ENCODE measurements at places on chromosomes 7 and 10. TPM values are rescaled to one million over a fixed set of nuclear protein-coding genes. Genes with fewer than 3 reads are reported as not detected.

The PPP1R17 gene
- total RNA-seq, result not detected

The GHRHR gene
- not detected for total RNA-seq

DNA sequence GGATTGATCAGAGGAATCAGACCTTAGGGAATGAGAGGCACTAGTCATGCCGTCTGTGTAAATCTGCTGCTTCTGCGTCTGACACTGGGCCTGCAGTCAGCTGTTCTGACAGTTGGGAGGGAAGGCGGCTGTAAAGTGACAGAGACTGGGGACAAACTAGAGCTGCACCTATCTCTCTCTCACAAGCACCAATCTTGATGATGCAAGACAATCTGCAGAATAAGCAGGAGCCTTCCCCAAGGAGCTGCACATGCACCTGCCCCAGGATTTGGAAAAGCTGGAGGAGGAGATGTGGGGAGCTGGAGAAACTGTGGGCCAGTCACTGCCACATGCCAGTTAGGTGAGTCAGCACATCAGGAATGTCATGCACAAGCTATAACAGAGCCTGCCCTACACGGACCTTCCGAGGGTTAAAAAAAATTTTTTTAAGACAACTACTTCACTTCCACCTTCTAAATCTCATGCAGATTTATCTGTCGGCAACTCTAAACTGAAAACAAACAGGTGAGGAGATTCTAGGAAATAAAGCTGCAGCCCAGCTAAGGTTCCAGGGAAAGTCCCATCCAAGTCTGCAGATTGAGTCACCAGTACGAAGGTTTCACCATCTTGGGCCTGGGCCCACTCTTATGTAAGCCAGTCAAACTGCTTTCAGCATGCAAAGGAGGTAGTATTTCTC lies 39.2 kb downstream of the ENO4 start:
- DNase-seq, result peak; percentile 83

DNA sequence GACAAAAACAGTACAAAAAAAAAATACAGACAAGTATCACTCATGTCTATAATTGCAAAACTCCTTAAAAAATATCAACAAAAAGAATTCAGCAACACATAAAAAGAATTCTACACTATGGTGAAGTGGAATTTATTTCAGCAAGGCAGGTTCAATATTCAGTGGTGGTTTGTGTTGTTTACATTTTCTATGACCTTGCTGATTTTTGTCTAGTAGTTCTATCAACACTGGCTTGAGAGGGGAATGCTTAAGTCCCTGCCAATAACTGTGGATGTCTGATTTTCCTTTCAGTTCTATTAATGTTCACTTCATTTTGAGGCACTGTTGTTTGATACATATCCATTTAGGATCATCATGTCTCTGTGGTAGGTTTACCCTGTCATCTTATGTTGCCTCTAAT lies 58.5 kb downstream of the CADPS2 start:
- DNase-seq, result no peak

DNA sequence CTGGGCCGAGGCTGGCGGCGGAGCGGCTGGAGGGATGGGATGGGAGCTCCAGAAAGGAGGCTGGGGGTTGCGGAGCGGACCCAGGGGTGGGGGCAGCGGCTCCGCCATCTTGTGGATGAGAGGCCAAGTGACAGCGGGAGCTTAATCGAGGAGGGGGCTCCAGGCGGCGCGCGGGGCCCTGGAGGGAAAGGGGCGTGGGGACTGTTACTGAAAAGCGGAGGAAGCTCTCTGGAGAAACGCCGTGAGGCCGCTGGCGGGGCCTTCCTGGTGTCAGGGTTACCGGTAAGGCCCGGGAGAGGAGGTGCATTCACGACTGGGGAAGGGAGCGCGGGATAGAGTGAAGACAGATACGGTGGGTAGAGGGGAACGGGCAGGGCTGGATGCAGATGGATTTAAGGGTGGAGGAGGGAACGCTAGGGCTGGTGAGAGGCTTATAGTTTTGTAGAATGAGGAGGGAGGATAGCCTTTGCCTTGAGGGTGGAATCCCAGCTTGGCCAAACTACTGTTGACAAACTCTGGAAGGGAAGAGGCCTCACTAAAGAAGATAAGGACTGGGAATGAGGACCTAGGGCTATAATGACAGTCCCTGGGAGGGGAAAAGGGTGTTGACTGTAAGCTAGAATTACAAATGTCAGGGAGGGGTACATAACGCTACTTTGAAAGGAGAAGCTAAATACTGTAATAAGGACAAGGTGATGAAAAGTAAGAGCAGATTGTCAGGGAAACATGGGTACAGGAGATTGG lies 535 bp downstream of the BTRC start:
- DNase-seq, result peak; percentile 34
